ENCODE measurements at places on chromosomes 1 and 21.

DNA sequence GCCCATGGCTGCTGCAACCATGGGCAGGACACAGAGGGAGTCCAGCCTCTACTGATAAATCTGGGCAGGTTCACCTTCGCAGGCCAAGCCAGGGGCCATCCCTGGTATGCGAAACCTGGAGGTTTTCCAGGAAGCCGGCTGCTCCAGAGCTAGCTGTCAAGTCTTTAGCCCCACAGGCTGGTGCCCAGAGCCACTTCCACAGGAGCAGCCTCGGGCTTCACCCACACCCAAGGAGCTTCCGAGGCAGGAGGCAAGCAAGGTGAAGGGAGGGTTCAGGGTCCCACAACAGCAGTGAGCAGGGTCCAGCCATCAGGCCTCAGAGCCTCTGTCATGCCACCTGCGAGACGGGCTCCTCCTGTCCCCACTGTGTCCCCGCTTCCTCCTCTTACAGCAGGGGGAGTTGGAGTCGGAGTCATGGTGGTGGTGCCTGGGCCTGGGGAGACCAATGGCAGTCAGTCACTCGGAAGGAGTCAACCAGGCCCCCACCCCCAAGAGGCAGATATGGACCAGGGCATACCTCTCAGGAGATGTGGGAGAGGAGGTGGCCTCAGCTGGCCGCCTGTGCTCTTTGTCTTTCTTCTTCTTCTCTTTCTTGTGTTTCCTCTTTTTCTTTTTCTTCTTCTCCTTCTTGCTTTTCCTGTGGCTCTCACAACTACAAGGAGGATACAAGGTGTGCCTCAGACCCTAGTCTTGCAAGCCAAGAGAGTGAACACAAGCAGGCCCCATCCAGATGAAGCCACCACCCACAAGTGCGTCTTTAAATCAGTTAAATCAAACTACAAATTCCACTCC is 2.1 kb downstream of the C1orf35 start:
- no peak for DNase-seq

- DNase-seq, result no peak
These were observed 2.8 kb upstream of the ZC3H12A start for GRCh38 chr1:37471345-37472231.

GRCh38 chr1:119790451-119791198 is 20.6 kb downstream of the REG4 start:
- DNase-seq, result no peak

DNA sequence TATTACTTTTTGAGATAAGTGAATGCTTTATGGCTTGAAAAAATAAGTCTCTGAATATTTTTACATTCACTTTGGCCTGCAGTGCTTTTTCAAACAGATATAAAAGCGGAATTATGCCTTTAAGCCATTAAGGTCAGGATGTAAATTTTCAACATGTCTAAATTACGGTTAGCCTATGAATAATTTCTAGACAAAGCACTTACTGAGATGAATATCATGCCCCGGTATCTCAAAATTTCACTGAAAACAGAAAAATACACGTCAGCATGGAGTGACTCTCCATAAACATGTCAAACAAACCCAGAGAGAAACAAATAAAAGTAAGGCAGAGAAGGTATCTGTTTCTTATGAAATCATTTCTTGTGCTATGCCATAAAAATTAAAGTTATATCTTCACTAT is 853.9 kb downstream of the KCNT2 start:
- no peak for DNase-seq

- no peak for DNase-seq
These were observed 104.8 kb upstream of the SLC25A33 start for GRCh38 chr1:9434247-9435152.

DNA sequence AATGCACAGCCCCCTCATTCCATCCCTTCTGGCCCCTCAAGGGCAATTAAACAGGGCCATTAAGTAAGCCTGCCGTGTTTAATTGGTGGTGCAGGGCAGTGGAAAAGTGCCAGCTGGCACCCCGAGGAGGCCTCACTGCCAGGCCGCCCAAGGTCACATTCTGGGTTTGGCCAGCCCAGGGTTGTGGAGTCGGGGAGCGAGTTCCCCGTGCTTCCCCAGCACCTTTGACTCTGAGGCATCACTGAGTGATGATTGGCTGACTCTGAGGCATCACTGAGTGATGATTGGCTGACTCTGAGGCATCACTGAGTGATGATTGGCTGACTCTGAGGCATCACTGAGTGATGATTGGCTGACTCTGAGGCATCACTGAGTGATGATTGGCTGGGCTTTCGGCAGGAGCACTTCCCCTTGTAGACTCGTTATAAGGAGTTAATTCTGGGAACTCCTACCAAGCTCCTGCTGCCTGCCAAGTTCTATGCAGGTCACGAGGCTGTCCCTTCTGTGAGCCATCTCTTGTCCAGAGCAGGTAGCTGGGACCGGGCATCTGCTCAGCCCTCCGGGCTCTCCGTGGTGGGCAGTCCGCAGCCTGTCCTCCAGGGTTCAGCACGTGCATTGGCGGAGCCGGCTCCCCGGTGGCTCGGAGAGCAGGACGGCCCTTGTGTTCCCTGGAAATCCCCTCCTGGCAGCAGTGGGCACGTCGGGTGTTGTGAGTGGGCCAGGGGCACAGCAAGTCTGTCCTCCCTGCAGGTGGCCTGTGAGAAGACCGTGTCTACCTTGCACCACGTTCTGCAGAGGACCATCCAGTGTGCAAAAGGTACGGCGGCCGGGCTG is 20.9 kb downstream of the CSTB start:
- no peak for DNase-seq

- no peak for DNase-seq
These were observed 51.7 kb downstream of the RYR2 start for GRCh38 chr1:237093691-237094090.

DNA sequence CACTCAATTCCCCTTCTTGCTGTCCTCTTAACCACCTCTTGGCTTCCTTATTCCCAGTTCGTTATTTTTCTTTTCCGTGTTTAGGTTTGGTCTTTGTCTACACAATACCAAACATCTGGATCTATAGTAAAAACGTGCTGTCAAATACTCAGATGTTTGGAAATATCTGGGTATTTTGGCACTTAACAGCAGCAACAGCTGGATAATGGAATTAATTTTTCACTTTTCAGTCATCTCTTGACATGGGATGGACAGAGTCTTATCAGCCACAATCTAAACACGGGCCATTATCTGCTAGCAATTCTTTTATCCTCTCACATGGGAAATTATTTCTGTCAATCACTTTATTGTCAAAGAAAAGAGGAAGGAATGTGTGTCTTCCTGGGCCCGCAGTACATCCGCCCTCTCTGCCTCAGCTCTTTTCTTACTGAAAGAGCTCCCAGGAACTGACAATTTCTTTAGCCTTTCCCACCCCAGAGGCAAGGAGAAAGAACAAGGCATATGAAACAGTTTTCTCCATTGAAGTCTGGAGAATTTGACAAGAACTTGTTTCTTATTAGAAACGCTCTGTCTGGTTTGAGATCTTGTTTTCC is 13.4 kb downstream of the NHLH2 start:
- no peak for DNase-seq

GRCh38 chr1:154407198-154408091 is 2.3 kb downstream of the IL6R start:
- DNase-seq, result no peak

- DNase-seq, result no peak
These were observed 466 bp downstream of the PEX10 start for GRCh38 chr1:2411801-2412394.

DNA sequence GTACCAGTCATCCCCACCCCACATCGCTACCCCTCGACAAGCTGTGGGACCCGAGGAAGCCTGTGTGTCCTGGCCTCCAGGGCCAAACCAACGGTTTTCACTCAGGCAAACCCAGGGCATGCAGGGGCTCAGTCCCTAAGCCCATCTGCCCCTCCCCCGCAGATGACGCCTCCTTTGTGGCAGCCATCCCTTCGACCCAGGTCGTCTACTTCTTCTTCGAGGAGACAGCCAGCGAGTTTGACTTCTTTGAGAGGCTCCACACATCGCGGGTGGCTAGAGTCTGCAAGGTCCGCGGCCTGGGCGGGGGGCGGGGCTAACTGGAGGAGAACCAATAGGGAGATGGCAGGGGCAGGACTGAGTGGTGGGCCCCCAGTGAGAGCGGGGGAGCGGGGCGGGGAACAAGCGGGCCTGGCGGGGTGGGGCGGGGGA is 7.4 kb downstream of the SEMA4A start:
- peak; percentile 76 for DNase-seq

GRCh38 chr1:179968994-179969919 is 14.6 kb downstream of the CEP350 start:
- DNase-seq, result no peak

GRCh38 chr1:113565621-113566020 is 175.3 kb downstream of the MAGI3 start:
- DNase-seq, result no peak

DNA sequence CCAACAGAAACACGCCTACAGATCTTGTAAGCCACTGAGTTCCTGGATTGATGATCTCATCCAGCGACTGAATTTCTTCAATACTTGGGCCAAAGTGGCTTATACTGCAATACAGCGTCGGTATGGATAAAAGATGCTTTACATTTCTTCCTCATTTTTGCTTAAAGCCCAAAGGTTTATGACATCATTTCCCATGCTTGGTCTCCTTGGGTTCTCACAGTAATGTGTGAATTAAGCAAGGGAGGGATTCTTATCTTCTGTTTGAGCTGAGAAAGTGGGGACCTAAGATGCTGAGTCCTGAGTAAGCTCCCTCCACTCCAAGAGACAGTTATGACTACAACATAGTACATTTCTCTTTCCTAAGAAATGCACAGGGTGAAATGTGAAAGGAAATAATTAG is 39.5 kb downstream of the LBR start:
- DNase-seq, result no peak

- no peak for DNase-seq
These were observed 2.8 kb downstream of the RPL5 start for GRCh38 chr1:92834617-92835016.

DNA sequence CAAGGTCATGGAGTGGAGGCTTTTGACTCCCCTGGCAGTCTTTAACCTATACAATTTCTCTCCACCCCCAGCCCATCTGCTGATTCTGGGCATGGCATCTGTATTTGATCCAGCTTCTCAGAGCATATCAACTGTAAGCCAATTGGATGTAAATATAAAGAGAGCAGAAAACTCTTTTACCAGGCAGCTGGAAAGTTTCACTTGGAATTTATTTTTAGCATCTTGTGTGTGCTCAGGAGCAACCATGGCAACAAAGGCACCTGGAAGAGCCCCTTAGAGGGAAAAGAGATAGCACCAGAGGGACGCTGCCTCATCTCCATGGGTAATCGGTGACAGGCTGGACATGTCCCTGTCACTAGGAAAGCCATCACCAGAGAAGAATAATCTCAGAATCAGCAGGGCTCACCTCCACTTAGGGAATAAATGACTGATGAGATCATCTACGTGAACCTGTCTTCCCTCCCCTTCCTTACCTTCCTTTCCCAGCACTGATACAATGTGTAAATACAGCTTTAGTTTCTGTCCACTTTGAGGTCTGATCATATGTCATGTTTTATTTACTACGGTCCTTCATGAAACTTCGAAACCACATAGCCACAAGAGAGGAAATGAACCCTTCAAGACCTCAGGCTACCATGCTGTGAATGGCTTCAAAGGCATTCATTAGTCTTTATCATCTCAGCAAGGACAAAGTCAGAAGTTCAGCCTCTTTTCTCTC is 25.3 kb upstream of the SIPA1L2 start:
- DNase-seq, result no peak

GRCh38 chr1:89575207-89575606 is 50.6 kb downstream of the LRRC8B start:
- DNase-seq, result no peak

- no peak for DNase-seq
These were observed 7.5 kb upstream of the GOLT1A start for GRCh38 chr1:204221271-204221670.

DNA sequence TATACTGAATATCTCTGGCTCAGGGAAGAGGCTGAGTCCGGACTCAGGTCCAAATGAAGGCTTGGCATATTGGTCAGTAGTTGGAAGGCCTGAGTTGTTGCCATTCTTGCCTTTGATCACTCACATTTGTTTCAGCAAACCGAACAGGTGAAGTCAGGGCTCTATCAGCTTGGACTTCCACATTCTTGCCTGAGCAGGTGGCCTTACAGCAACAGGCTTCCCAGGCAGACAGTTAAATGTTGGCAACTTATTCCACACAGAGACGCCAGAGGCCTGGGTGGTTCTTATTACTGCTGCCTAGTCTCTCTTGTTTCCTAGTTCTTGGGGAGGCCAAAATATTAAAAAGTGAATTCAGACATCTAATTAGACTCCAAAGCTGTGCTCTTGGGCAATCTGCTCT is 36.6 kb downstream of the XCL2 start:
- no peak for DNase-seq

- DNase-seq, result no peak
These were observed 32.1 kb downstream of the EXTL2 start for GRCh38 chr1:100862591-100862990.

GRCh38 chr1:241838897-241839296 is 9.1 kb upstream of the EXO1 start:
- no peak for DNase-seq

DNA sequence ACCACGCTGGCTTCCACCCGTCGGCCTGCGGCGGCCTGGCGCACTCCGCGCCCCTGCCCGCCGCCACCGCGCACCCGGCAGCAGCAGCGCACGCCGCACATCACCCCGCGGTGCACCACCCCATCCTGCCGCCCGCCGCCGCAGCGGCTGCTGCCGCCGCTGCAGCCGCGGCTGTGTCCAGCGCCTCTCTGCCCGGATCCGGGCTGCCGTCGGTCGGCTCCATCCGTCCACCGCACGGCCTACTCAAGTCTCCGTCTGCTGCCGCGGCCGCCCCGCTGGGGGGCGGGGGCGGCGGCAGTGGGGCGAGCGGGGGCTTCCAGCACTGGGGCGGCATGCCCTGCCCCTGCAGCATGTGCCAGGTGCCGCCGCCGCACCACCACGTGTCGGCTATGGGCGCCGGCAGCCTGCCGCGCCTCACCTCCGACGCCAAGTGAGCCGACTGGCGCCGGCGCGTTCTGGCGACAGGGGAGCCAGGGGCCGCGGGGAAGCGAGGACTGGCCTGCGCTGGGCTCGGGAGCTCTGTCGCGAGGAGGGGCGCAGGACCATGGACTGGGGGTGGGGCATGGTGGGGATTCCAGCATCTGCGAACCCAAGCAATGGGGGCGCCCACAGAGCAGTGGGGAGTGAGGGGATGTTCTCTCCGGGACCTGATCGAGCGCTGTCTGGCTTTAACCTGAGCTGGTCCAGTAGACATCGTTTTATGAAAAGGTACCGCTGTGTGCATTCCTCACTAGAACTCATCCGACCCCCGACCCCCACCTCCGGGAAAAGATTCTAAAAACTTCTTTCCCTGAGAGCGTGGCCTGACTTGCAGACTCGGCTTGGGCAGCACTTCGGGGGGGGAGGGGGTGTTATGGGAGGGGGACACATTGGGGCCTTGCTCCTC is 1.9 kb downstream of the OLIG2 start:
- no peak for DNase-seq

DNA sequence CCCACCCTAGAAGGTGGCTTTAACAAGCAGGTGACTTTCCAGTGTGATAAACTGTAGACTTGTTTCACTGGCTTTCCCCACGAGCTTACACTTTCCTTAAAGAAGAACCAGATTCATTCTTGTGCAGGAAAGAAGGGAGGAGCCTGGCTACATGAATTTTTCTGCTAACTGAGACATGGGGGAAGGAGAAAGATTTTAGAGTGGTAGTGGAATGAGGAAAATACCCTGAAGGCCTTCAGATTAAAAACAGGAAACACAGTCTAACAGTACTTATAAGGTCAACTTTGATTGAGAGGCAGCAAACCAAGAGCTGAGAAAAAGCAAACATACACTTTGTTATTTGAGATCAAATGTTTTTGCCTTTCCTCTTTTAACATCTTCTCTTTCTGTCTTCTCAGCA is 640.9 kb upstream of the PLXNA2 start:
- no peak for DNase-seq

- no peak for DNase-seq
These were observed 35.1 kb downstream of the LRRC38 start for GRCh38 chr1:13478692-13479091.

- no peak for DNase-seq
These were observed 4.3 kb upstream of the FGGY start for GRCh38 chr1:59292562-59292961.
